ENCODE measurements at places on chromosomes 6 and 20.

DNA sequence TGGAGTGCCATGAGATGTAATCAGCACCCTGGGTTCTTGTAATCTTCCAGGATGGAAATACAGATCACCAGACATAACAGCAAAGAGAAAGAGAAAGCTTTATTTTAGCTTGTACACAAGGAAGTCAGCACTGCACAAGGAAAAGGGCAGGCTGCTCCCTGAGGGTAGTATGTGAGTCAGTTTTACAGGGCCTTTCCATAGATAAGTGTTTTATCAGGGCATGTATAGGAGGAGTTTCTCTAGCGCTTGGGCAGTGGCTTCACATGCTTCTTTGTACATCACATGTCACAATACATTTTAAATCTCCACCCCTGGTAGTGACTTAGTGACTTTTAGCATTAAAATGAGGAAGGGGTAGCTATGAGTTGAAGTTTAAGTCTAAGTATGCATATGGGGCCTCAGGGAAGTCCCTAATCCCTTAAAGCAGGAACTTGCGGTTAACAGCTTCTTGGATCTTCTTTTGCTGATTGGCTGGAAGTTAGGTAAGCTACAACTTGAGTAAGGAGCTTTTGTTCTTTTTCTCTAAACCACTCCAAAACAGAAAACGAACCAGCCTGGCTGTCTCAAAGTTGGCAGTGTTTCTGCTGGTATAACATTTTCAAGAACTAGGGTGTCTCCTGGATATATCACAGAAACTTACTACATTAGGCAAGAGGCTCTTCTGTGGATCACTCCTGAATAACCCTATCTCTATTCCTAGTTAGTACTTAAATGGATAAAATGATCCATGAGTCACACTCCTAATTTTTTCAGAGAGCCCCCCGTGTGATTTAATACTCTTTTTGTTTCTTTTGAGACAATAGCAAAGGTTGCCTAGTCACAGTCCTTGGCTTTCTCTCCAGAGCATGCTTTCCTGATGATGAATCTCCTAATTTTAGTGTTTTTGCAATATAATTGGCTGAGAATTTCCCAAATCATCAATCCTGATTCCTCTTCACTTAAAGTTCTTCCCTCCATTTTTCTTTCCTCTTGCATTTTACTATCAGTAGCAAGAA is 60.2 kb downstream of the MRAP2 start:
- DNase-seq = no peak

DNA sequence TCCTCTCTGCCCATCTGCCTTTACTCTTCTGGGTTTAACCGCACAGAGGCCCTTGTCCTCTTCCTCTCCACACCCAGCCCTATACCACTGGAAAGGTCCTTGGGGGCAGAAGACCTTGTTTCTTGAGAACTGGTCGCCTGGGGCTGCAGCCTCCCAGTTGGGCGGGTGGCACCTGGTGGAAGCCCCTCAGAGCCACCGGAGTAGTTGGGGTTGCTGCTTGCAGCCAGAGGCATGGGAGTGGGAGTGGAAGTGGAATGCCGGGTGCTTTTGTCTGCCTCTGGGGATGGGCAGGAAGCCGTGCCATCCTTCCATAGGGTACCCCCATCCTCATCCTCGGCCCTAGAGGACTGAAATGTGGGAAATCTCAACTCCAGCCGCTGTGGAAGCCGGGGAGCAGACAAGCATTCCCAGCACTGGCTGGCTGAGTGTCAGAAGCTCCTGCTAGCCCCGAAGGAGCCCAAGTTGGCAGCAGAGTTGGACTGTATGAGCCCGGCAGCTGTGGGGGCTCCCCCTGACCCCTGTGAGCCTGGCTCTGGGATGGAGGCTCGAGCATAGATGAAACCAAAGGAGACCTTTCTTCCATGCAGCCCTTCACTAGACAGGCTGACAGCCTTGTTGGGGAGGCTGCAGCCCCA is 1.2 kb downstream of the VSTM2L start:
- DNase-seq = no peak

DNA sequence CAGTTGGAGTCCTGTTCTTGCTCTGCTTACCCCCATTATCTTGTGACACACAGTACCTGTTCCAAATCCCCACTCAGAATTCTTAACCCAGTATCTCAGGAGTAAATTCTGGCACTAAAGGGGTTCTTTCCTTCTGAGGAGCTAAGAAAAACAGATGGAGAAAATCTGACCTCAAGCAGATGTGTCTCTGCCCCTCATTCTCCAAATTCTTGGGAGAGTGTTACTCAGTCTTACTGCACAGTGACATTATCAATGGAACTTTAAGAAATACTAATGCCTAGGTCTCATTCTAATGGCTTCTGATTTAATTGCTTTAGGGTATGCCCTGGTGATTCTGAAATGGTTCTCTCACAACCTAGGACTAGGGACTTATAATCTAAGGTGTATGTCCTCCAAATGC is 40.6 kb upstream of the PTPRK start:
- DNase-seq = no peak

- DNase-seq = no peak
Measured at GRCh38 chr6:74631564-74631963, 574.3 kb downstream of the COL12A1 start.

DNA sequence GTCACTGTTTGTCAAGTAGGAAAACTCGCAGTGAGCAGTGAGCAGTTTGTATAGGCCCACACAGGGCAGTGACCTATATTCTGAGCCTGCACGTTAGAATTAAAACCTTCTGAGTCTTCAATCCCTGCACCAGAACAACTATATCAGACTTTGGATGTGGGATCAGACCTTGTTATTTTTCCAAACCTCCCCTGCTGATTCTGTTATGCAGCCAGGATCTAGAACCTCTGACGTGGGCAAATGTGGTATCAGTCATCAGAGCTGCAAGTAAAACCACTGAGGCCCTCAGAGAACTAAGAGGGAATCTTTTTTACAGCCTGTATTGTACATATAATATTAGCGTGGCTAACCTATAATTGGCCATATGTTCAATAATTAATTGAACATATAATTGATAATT is 32.0 kb upstream of the AKAP7 start:
- no peak for DNase-seq

- DNase-seq = no peak
Measured at GRCh38 chr6:130755368-130756034, 71.7 kb upstream of the SMLR1 start.

GRCh38 chr6:166236596-166236995 is 68.9 kb upstream of the TBXT start:
- no peak for DNase-seq

DNA sequence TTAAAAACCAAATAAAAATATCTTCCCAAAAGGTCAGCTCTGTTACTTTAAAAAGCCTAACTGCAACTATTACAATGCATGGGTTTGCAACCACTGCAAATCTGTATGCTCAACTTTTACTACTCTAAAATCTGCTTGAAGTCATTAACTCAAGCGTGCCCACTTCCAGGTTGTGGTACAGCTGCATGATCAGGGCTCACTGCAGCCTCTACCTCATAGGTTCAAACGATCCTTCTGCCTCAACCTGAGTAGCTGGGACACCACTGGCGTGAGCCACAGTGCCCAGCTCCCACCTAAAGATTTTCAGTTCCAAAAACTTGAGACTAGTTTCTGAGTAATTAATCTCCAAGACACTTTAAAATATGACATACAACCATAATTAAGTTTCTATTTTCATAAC is 8.2 kb downstream of the DIDO1 start:
- no peak for DNase-seq

- DNase-seq = no peak
Measured at GRCh38 chr6:128316258-128316929, 204.0 kb downstream of the PTPRK start.

GRCh38 chr6:25010902-25011625 is 75.3 kb upstream of the RIPOR2 start:
- no peak for DNase-seq

DNA sequence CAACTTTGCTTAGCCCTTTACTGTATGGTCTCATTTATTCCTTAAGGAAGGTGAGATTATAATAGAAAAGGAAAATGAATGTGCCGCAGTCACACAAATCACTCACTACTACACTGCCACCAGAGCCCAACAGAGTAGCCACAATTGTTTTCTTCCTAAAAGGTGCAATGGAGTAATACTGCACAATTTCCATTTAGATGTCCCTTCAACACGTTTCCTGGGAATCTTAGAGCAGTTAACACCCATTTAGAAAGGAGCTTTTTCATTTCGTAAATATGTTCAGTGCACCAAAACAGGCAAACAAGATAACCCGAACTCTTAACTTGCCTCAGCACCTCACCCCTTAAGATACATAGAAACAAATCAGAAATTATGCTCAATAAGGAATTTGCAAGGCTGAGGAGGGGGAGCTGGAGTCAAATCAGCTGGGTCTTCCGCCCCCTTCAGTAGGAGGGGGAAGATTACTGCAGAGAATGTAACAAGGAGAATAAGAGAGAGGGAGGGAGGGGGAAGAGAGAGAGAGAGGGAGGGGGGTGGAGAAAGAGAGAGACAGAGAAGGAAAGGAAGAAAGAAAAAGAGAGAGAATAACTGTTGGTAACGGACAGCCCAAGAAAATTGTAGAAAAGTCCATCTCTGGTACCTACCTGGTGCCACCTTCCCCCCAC is 155.5 kb downstream of the BCAS1 start:
- no peak for DNase-seq

DNA sequence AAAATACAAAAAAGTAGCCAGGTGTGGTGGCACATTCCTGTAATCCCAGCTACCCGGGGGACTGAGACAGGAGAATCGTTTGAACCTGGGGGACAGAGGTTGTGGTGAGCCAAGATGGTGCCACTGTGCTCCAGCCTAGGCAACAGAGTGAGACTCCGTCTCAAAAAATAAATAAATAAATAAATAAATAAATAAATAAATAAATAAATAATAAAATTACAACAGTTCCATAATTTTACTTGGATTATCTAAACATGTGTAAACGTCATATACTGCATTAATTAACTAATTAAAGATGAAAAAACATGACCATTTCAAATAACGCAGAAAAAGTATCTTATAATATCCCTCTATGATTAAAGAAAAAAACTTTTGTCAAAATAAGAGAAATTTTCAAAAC is 65.8 kb downstream of the SAMD3 start:
- no peak for DNase-seq

DNA sequence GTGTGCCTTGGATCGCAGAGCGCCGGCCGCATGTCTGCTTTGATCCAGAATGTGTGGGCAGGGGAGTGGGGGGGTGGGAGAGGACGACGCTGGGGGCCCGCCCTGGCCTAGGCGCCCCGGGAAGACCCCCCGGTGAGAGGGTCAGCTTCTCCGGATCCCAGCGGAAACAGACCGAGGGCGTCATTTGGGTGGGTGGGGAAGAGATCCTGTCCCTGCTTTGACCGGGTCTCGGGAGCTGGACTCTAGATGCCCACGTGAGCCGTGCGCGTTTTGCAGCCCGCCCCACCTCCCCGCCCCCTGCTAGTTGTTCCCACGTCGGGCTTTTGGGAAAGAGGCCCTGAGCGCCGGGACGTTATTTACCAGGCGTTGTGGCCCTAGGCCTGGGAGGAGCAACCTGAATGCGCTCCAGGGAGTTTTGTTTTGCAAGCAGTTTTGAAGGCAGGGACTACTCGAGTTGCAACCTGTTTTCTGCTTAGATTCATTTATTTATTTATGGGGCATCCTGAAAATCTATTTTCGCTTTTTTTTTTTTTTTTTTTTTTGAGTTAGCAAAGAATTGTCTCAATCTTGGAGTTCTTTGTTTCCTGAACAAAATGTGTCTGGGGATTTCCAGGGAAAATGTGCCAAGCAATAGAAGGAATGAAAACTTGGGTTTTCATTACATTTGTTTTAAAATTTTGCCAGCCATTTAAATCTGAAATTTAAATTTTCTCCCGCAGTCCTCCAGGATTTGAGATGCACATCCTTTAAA is 1.6 kb downstream of the DSP start:
- DNase-seq = no peak

DNA sequence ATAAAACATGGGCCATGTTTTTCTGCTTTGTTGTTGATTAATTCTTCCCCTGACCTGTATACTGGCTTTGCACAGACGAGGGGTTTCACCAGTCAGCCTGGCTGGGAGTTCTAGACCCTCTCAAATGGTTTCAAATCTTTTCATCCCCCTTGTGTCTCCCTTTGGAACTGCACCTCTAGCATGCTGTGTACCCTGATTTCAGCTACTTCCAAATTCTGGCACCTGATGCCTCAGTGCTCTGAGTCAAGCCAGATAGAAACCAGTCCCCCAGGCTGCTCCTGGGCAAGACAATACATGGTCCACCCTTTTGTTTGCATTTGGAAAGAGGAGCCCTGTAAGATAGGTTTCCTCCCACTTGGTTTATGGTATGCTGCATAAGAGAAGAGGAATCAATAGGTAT is 290.2 kb downstream of the BTBD3 start:
- no peak for DNase-seq

DNA sequence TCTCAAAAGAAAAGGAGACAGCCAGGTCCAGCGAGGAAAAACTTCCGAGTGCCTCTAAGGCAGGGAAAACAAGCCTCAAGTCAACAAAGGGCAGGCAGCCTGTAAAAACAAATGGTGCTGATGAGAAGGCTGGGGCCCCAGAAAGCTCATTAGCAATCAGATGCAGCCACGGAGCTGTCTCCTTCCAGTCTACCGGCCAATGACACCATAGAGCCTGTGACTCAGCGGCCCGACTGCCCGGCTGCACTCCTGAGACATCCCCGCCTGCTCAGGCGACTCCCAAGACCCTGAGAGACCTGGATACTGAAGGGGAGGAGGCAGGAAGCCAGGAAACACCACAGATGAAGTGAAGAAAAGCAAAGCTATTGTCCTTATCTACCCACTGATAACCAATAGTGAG is 120.1 kb upstream of the HDDC2 start:
- DNase-seq = no peak

GRCh38 chr6:141580131-141580530 is 552.6 kb upstream of the GJE1 start:
- DNase-seq = no peak

DNA sequence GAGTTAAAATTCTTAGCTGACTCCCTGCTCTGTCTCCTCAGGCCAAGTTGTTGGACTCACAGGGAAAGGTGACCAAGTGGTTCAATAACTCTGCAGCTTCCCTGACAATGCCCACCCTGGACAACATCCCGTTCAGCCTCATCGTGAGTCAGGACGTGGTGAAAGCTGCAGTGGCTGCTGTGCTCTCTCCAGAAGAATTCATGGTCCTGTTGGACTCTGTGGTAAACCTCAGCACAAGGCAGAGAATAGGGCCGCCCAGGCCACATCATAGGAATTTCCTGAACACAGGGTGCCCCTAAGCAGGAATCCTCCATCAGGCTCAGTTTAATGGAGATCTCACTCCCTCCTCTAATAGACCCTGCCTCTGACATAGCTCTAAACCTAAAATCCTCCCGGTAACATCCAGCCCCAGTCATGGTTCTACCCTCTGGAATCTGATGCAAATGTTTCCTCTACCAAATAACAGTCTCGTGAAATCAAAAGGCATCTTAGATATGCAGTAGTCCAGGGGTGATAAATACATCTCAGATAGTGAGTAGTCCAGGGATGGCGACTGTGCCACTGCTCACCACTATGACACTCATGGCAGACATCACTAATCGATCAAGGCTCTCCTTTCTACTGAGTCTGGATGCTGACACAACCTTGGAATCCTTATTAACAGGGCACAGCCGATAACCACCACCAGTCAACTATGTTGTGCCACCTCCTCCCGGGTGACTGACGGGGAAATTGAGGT is 18.3 kb downstream of the BPIFB1 start:
- DNase-seq = no peak

Measured in hematopoietic multipotent progenitor cell treated with erythropoietin and hydrocortisone succinate and interleukin-3 and kit ligand, for 15 days (in vitro differentiated cells).